ENCODE measurements at places on chromosomes 12 and 14.

DNA sequence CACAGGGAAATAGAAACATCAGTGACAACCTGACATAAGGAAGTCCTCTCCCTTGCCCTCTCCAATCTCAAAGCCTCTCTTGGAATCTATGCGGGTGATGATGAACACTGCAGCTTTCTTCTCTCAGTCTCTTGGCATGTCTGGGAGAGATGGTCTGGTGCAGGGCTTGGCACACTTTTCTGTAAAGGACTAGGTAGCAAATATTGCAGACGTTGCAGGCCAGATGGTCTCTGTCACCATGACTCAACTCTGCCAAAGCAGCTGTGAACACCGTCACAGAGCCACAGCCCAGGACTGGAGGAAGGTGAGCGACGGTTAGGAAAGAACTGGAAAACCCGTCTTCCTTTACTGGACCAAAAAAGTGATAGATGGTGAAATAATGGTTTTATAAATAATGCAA, 591.0 kb upstream of the TMEM132C start:
- no peak for DNase-seq

DNA sequence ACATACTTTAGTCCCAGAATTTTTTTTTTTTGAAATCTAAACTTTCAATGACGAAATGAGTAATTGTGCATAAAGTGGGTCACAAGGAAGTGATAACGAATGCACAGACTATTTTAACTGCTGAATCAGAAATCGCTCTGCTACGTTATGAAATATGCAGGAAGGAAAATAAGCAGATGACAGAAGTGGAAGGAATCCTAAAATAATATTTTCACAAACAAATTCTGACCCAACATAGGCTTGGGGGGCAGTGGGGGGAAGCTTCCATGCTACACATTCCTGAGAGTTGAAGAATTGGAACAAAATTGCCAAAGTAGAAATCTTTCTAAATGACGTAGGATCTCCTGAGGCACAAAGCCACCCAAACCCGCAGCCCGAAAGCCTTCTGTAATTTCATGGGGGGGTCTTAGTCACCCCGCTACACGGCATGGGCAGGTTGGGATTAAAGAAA, 89.6 kb downstream of the ARF6 start:
- no peak for DNase-seq

- DNase-seq, result no peak
These were observed 94.9 kb upstream of the RAP1B start for GRCh38 chr12:68515793-68516192.

DNA sequence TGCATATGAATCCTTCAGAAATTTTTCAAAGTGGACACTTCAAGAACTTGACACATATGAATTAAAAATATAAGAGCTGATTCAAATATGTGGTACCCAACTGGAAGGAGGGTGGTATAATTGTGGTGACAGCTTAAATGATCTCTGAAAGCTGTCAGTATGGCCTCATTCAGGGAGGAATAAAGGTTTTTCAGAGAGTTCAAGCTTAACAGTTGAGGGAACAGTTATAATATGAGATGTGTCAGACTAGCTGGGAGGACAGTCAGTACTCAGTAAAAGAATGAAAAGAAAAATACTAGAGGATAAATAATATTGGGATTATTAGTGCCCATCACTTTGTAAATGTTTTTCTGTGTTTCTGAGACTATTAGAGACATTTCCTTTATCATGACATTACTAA, 277.5 kb downstream of the RASSF9 start:
- no peak for DNase-seq

GRCh38 chr14:104101086-104101621, 15.7 kb downstream of the ASPG start:
- no peak for DNase-seq

DNA sequence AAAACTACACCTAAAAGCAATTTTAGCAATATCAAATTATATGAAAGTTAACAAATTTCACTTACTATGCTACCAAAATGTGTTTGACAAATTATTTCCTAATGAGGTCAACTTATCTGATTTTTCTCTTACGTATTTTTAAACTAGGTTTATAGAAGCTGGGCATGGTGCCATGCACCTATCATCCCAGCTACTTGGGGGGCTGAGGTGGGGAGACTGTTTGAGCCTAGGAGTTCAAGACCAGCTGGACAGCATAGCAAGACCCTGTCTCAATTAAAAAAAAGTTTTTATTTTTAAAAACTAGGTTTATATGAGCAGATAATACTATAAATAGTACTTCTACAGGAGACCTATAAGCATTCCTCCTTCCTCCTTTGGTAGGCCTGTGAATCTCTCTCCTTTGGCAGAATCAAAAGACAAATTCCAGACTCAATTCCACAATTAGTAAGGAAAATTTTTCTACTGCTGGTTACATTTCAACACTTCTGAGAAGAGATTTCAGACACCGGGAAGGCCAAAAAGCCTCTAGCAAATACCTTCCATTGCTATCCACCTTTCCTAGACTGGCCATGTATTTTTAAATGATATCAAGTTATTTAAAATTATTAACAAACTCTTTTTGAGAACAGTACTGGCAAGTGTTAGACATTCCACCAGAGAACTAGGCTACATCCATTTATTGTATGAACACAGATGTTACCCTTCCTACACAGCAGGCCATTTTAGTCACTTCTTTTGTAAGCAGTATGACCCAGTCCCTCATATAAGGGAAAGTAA, 34.4 kb downstream of the CDK17 start:
- DNase-seq, result no peak

- DNase-seq, result peak; percentile 29
These were observed 604 bp downstream of the EEA1 start for GRCh38 chr12:92928421-92928961.

DNA sequence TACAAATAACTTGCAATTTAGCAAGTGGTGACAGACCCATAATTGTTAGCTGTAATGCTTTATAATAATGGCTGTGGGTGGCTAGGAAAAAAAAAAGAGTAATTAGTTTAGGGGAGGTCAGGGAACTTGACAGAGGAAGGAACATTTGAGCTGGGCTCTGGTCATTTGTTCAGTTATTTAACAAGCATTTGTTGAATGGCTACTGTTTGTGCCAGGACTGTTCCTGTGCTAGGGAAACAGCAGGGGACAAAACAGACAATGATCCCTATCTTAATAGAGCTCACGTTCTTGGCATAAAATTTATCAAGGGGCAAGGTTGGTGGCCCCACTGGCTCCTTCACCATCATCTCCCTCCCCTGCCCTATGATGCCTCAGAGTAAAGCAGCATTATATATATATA, 18.5 kb downstream of the CHST11 start:
- DNase-seq, result no peak

- no peak for DNase-seq
These were observed 136.0 kb upstream of the KITLG start for GRCh38 chr12:88716240-88716639.

GRCh38 chr12:127223731-127224130, 1043.2 kb upstream of the TMEM132C start:
- DNase-seq, result no peak

DNA sequence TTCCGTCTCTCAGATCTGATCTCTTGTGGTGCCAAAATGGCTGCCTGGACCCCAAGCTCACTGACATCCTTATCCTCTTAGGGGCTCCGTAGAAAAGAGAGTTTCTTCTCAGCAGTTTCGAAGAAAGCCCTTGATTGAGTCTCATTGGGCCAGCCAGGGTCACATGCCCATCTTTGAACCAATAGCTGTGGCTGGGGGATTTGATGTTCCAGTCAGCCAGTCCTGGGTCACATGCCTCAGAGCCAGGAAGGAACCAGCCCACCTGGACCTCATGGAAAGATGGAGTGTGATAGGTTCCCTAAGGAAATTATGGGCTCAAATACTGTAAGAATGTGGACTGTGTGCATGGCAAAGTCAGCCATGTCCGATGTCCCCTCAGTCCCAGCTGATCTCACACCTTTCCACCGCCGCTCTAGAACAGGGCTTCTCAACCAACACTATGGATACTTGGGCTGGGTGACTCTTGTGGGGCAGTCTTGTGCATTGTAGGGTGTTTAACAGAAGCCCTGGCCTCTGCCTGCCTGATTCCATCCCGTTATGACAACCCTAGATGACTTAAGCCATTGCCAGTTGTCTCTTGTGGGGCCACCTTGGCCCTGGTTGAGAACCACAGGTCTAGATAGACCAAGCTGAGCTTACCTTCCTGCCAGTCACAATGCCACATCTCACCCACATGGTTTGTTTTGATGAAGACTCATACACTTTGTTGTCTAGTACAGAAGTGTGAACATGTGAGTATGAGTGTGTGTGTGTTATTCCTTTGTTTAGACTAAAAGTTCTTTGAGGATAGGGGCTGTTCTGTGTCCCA, 163.9 kb downstream of the ADGRD1 start:
- no peak for DNase-seq

GRCh38 chr14:106442857-106443256, 916.5 kb downstream of the TMEM121 start:
- DNase-seq, result no peak

GRCh38 chr12:24600996-24601395, 347.9 kb downstream of the BCAT1 start:
- no peak for DNase-seq

DNA sequence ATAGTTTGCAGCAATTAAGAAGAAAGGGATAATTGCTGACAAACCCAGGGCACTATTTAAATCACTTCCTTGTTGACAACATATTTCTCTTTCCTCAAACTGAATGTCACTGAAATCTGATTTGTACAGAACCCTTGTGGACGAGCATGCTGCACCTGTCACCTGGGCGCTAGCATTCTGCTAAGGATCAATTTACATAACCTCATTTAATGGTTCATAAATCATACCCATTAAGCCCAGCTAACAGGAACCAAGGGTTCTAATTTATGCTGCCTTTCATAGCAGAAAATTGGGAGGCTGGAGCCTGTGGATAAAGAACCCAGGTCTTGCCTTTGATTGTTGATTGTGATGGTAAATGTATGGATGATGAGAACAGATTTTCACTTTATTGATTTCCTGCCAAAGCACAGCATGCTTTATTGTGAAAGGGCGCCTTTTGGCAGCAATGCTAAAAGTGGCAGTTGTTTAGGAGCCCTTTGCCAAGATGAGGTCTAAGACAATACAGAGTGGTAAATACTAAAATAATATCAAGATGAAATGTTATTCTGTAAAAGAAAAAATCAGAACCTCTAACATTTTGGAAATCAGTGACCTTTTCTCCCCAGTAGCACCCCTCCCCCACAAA, 95.4 kb downstream of the NKX2-1 start:
- peak; percentile 98 for DNase-seq

- DNase-seq, result no peak
These were observed 19.2 kb upstream of the CACNA2D4 start for GRCh38 chr12:1937481-1938224.

- DNase-seq, result no peak
These were observed 60.9 kb downstream of the MAP1LC3B2 start for GRCh38 chr12:116620124-116620491.

DNA sequence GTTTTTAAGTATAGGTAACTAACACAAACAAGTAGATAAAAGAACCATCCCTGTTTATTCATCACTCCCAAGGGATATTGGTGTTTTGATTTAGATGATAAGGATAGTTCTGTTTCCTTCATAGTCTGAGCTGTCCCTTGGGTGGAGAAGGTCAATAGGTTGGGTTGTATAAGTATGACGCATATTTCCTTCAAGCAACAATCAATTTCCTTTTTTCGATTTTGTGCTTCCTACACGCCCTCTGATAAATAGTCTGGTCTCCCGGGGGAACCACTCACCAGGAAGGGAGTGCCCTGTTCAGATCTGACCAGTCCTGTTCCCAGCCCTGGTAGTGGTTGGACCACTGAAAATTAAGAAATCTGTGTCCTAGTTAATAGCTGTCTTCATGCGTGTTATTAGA, 378.8 kb upstream of the FAR2 start:
- DNase-seq, result no peak

GRCh38 chr14:89833120-89833532, 121.4 kb downstream of the EFCAB11 start:
- DNase-seq, result no peak

- DNase-seq, result no peak
These were observed 626.1 kb upstream of the NOVA1 start for GRCh38 chr14:27223906-27224305.

- DNase-seq, result no peak
These were observed 223.3 kb downstream of the CHST11 start for GRCh38 chr12:104680070-104680469.

DNA sequence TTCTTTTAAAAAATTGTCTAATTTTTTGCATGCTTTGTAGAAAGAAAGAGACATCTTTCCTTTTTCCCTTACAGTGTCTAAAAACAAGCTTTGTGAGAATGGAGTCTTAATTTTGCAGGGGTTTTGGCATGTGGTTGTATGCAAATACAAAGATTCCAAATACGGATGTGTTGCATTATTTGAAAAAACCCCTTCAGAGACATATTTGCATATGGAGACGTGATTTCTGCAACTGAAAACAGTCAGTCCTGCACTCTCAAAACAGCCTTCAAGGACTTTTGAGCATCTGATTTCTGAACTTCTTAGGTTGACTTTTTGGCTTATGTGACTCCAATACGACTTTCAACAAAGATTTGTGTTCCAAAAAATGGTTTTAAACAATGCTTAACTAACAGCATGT, 7.8 kb downstream of the IRAK3 start:
- no peak for DNase-seq

- DNase-seq, result no peak
These were observed 257.4 kb upstream of the TMTC1 start for GRCh38 chr12:30041096-30041495.

- DNase-seq, result no peak
These were observed 14.6 kb downstream of the C14orf132 start for GRCh38 chr14:96053600-96054381.

GRCh38 chr14:50452296-50452695, 55.6 kb upstream of the CDKL1 start:
- peak; percentile 88 for DNase-seq

- no peak for DNase-seq
These were observed 6.5 kb upstream of the LGALS3 start for GRCh38 chr14:55122440-55122986.

DNA sequence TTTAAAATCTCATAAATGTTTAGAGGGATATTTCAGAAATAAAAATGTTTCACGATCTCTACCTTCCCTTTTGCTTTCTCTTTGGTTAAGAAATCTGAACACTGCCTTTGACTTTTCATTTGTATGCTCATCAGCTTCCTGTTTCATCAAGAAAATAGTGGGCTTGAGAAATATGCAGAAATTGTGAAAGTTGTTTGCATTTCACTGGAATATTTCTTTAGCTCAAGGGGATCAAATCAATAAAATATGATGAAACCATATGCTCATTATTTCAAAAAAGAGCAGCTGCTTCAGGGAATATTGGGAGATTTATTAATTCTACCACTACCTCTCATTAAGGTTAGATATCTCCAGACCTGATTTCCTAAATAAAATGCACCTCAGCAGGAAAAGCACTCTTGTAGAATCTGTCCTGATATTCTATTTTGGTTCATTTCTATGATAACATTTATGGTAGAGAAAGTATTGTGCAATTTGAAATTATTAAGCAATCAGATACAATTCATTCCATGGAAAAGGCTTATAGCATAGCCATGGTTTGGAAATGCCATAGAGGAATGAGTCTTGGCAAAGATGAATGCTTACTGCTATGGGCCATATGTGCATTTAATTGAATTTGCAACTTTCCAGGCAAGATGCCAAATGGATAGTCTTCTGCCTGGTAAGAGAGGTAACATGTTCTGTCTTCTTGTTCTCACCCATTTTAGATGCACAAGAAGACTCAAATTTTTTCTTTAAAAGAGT, 212.6 kb upstream of the SLC16A7 start:
- no peak for DNase-seq

GRCh38 chr14:97517566-97518234, 720.5 kb downstream of the VRK1 start:
- no peak for DNase-seq

All from NCI-H1105 (cell line).